ENCODE measurements at places on chromosomes 5 and 9.

- no peak for DNase-seq
These were observed 61.0 kb upstream of the FER start for GRCh38 chr5:108686676-108687075.

- DNase-seq, result no peak
These were observed 79.2 kb downstream of the SEMA5A start for GRCh38 chr5:9466697-9467096.

DNA sequence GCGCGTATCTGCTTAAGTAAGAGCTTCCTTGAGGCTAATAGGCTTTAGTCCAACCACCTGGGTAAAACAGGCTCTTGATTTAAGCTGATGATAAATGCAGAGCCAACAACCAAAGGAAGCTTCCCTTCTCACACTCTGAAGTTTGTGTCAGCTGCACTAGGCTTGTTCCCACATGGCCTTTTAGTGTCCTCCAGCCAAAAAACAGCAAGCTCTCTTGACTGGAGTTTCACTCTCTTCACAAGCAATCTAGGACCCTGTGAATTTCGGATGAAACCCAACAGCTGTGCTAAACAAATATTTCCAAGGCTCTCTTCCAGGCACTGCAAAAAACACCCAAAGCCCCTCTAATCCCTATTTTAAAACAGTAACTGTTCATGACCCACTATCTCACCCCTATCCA is 63.9 kb downstream of the SAXO1 start:
- no peak for DNase-seq

- no peak for DNase-seq
These were observed 98.9 kb upstream of the FCN2 start for GRCh38 chr9:134781591-134782302.

DNA sequence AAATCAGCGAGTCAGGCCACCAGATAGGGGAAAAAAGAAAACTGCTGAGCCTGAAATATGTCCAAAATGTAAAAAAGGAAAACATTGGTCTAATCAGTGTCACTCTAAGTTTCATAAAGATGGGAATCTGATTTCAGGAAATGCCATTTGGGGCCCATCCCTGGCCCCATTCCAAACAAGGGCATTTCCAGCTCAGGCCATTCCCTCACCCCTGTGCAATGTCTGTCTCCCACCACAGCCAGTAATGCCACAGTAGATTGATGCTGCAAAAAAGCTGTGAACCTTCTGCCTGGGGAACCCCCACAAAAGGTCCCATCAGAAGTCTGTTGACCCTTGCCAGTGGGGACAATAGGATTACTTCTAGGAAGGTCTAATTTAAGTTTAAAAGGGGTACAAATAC is 199.6 kb downstream of the YTHDC2 start:
- no peak for DNase-seq

DNA sequence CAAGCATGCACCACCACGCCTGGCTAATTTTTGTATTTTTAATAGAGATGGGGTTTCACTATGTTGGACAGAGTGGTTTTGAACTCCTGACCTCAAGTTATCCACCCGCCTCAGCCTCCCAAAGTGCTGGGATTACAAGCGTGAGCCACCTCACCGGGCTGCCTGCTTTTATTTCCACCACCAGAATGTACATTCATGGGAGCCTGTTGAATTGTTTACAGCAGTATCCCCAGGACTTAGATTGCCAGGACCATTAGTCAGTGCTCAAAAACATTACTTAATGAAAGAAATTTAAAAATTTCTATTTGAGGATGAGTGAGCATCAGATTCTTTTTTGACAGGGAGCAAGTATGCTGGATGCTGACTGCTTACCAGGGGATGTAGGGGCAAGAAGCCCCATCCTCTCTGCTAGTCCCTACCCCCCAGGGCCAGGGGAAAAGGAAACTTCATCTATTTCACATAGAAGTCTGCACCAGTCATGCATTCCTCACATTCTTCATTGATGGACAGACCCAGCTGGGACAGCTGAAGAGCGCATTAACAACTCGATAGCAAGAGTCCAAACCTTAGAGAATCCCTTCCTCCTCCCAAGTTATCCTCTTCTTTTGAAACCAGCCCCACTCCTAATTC is 10.3 kb upstream of the RGMB start:
- DNase-seq, result no peak

Measured in thoracic aorta (tissue), 2 donors.